ENCODE measurements at places on chromosomes 5 and 9. TPM values are rescaled to one million over a fixed set of nuclear protein-coding genes. Genes with fewer than 3 reads are reported as not detected.

Gene NR2F1
- total RNA-seq = 1.3 TPM

Gene PCDHB11
- total RNA-seq = 0.81 TPM

Gene FGD3
- total RNA-seq = 3.0 TPM

Gene POLR1E
- total RNA-seq = 10.5 TPM

Gene TIMD4
- 0.35 TPM for total RNA-seq

Gene SARDH
- 0.41 TPM for total RNA-seq

Gene CENPK
- total RNA-seq = 2.0 TPM

Gene SLC35D2
- total RNA-seq = 14.7 TPM

Gene ARHGAP26
- total RNA-seq = 29.8 TPM

Gene CBY3
- not detected for total RNA-seq

Gene TSLP
- total RNA-seq = 6.0 TPM

Gene FABP6
- 3.5 TPM for total RNA-seq
